ENCODE measurements at places on chromosomes 16 and 17.

DNA sequence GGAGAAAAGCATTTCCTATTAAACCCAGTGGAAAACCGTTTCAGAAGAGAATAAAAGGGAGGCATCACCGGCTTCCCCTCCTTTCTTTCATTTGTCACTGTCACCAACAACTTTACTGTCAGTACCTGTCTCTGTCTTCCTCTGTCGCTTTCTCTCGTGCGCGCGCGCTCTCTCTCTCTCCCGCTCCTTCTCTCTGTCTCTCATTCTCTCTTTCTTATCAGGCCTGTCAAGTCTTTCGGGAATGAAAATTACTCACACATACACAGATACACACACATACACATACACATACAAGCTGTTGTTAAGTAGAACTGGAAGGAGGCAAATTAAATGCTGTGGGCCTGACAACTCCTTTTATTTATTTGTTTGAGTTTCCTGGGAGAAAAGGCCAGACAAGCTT lies 17.6 kb downstream of the MYOCD start:
- no peak for DNase-seq

DNA sequence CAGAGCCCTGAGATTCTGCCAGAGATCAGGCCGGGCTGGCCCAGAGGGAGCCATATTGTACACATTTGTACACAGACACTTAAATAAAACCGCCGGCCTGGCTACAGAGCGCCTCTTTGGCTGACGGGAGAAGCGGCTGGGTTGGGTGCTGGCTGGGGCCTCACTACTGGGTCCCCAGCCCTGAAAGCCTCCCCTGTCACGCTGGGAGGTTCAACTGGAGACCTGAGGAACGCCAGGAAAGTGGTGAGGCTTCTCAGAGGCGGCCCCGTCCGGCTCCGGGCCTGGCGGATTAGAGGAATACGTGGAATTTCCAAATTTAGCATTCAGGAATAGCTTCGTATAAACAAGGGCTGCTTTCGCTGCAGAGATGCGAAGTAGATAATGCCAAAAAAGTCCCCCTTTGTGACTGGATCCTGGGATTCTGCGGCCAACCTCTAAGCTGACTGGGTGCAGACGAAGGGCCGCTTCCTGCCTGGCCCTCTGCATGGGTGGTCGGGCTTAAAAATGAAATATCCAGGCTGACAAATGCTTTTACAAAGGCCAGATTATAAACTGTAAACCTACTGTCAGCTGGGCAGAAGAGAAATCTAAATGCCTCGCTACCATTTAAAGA lies 252.4 kb downstream of the IRF8 start:
- DNase-seq = no peak

- DNase-seq = peak; percentile 72
Observed at GRCh38 chr17:35022536-35023063, 40.9 kb downstream of the RFFL start.

- no peak for DNase-seq
Observed at GRCh38 chr17:2799653-2800052, 3.4 kb downstream of the RAP1GAP2 start.

GRCh38 chr16:85090873-85091521 lies 21.3 kb downstream of the CIBAR2 start:
- no peak for DNase-seq

- DNase-seq = no peak
Observed at GRCh38 chr17:47843391-47843730, 2.3 kb upstream of the SCRN2 start.

- no peak for DNase-seq
Observed at GRCh38 chr16:11672206-11673090, 4.2 kb downstream of the SNN start.

GRCh38 chr16:14501331-14502255 lies 128.5 kb downstream of the PARN start:
- no peak for DNase-seq

GRCh38 chr17:67449845-67450755 lies 73.0 kb downstream of the PITPNC1 start:
- no peak for DNase-seq

DNA sequence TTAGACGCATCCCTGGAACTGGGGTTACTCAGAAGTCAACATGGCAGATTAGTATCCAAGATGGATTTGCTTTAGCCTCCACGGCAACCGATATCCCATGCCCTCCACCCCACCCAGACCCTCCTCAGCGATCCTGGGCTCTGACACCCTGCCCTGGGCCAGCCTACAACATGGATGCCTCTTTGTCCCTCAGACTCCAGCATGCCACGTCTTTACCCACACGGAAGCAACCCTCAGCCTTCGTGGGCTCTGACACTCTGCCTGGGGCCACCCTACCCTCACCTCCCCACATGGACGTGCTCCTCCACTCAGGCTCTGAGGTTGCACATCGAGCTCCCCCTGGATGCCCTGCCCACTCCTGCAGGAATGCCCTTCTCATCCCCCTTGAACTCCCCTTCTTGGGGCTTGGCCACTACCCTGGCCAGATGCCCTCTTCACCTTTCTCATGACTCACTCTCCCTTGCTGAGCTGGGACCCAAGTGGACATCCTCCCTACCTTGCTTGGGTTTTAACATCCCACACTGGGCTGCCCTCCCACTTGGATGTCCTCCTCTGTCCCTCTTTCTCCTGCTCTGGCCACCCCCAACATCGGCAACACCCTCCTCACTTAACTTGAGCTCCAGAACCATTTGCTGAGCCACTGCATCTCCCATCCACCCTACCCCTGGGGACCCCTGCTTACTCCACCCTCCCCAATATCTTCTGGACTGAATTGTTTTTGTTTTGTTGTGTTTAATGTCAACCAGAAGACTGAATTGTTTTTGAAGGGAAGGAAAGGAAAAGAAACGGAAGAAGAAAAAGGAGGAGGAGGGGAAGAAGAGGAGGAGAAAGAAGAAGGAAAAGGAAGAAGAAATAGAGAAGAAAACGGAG lies 18.3 kb upstream of the TMEM92 start:
- no peak for DNase-seq

- DNase-seq = no peak
Observed at GRCh38 chr17:13004336-13004735, 13.5 kb downstream of the ELAC2 start.

- DNase-seq = no peak
Observed at GRCh38 chr17:65892912-65893377, 299.0 kb downstream of the CEP112 start.

- no peak for DNase-seq
Observed at GRCh38 chr17:16306211-16306610, 47.1 kb downstream of the CENPV start.

GRCh38 chr16:78290872-78291591 lies 191.6 kb downstream of the WWOX start:
- no peak for DNase-seq

- DNase-seq = no peak
Observed at GRCh38 chr17:50222922-50223321, 21.5 kb upstream of the COL1A1 start.

- DNase-seq = peak; percentile 29
Observed at GRCh38 chr17:40025991-40026815, 11.0 kb downstream of the CSF3 start.

- DNase-seq = no peak
Observed at GRCh38 chr17:55414983-55415382, 6.7 kb downstream of the MMD start.

GRCh38 chr16:14070555-14070876 lies 603 bp upstream of the MRTFB start:
- no peak for DNase-seq

DNA sequence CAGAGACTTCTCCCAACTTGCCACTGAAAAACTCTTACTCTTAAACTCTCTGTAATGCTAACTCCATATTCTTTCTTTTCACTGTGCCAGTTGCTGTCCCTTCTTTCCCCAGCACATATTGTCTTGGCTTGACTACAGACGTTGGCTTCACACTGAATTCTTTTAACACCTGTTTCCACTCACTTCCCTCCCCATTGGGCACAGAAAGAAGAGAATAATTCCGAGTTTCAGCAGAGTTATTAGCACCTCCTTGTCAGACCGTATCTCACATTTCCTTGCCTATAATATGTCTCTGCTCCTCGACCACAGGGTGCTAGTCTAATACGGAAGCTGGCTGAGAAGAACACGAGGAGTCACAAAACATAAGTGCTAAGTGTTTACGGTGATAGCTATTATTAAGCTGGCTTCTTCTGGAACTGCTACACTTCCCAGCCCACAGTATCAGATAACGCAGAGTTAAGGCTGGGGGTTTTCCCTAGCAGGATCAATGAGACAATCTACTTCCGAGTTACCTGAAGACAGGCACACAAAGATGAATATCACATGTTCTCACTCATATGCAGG lies 188.5 kb upstream of the CDH8 start:
- no peak for DNase-seq

GRCh38 chr17:8300627-8301242 lies 5.5 kb upstream of the SLC25A35 start:
- peak; percentile 53 for DNase-seq

DNA sequence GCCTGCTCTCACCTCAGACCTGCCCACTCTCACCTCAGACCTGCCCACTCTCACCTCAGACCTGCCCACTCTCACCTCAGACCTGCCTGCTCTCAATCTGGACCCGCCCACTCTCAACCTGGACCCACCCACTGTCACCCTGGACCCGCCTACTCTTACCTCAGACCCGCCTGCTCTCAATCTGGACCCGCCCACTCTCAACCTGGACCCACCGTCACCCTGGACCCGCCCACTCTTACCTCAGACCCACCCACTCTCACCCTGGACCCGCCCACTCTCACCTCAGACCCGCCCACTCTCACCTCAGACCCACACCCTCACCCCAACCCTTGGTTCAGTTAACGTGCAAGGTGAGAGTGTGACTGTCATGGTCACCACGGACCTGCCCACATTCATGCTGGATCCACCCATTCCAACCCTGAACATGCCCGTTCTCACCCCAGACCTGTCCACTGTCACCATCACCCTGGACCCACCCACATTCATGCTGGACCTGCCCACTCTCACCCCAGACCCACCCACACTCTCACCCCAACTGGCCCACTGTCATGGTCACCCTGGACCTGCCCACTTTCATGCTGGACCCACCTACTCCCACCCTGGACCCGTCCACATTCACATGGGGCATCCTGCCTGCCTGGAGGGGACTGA lies 31.2 kb upstream of the ENPP7 start:
- DNase-seq = no peak

DNA sequence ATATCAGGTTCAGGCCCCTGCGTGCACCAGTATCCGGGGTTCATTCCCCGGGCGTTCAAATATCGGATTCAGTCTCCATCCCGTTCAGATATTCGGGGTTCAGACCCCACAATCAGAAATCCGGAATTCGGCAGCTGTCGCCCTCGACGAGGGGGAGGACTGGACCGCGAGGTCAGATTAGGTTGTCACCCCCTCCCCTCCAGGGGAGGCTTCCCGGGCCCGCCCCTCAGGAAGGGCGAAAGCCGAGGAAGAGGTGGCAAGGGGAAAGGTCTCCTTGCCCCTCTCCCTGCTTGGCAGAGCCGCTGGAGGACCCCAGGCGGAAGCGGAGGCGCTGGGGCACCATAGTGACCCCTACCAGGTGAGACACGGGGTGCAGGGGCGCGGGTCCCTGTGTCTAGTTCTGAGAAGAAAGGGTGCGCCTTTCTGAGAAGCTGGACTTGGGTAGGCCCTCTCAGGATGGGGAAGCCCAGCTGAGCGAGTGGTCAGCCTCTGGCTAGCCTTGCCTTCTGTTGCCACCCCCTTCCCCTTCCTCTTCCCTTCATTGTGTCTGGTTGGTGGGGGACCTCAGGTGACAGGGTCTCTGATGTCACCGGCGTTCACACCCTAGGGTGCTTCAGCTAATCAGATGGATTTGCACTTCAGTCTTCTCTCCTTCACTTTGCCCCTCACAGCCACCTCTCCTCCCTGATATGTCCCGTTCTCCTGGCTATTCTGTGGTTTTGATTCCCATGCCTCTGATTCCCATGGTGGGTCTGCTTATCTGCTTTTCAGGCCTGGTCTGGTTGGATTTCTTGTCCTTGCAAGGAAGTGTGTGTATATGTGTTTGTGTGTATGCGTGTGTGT lies 844 bp downstream of the TAOK2 start:
- DNase-seq = no peak

DNA sequence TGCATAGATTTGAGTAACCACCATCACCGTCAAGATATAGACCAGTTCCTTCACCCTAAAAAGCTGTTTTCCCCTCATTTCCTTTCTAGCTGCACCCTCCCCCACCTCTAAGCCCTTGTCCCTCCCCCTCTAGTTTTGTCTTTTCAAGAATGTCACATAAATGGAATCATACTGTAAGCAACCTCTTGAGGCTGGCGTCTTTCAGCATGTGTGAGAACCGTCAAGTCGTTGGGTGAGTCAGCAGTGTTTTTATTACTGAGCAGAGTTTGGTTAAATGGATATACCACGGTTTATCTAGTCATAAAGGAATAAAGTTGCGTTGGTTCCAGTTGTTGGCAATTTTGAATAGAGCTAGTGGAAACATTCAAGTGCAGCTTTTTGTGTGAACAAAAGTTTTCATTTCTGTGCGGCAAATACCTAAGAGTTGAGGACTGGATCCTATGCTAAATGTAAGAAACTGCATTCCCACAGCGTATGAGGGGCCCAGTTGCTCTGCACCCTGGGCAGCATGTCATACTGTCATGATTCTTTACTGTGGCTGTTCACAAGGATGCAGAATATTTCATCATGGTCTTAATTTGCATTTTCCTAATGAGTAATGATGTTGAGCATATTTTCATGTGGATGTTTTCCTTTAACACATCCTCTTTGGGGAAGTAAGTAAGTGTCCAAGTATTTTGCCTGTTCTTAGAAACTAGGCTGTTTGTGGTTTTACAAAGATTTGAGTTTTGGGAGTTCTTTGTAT lies 264.3 kb downstream of the CPPED1 start:
- no peak for DNase-seq

DNA sequence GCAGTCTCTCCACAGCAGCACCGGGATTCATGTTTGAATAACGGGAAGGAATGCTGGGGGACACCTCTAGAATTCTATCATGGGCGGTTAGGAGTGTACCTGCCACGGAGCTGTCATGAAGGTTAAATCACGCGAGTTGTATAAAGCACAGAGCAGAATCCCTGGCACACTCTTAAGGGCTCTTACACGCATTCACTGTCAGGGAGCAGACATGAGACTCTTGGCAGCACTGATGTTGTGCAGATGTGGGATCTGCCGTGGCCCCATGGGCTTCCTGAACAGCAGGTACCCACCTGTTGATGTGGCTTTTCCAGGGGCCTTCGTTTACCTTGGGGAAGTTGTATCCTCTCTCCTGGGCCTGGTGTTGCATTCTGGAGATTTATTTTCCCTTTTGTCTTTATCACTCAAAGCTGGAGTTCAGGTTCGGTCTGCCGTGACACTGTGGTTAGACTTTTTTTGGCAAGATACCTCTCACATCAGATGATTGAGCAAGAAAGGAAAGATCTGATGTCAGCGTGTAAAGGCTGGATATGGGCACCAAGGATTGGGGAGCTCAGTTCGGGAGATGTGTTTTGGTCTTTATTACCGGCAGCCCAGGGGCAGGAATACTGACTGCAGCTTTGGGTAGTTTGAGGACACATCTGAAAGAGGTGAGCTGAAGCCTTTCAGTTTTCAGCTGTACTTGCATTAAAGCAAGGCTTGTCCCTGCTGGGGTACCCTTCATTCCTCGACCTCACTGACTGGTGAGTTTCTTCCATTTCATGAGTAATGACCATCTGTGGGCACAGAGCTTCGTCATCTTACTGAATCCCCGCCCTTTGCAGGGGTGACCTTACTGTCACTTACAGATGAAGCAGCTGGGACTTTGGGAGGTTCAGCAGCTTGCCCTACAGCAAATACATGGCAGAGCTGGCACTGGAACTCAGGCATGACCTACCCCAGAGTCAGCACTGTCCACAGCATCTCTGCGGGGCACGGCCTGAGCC lies 19.3 kb downstream of the KNOP1 start:
- DNase-seq = no peak

GRCh38 chr17:70674061-70674460 lies 504.7 kb downstream of the KCNJ2 start:
- no peak for DNase-seq

- no peak for DNase-seq
Observed at GRCh38 chr16:84712138-84712671, 12.4 kb downstream of the USP10 start.

- DNase-seq = no peak
Observed at GRCh38 chr17:41672153-41672552, 16.5 kb upstream of the EIF1 start.

Measured in activated CD8-positive, alpha-beta memory T cell treated with anti-CD3 and anti-CD28 coated beads, Interleukin-2, amount 50 U/mL, for 4 hours (primary cell).